Activated naive CD4-positive, alpha-beta T cell (primary cell): ENCODE measurements at places on chromosomes 11 and 22.

DNA sequence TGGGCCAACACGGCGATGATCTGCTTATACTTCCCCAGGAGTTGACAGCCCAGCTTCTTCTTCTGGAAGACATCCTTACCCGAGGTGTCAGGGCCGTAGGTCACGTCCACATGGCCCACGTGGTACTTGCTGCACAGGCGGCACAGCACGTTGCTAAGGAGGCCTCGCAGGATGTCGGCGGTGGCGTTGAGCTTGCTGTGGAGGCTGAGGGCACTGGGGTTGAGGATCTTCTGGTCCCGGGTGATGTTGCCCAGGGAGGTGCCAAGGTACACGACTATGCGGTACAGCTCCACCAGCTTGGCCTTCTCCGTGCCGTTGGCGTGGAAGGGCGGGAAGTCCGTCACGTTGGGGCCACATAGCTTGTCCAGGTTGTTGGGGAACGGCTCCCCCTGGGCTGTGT is 2.9 kb downstream of the LIF start:
- no peak for DNase-seq

DNA sequence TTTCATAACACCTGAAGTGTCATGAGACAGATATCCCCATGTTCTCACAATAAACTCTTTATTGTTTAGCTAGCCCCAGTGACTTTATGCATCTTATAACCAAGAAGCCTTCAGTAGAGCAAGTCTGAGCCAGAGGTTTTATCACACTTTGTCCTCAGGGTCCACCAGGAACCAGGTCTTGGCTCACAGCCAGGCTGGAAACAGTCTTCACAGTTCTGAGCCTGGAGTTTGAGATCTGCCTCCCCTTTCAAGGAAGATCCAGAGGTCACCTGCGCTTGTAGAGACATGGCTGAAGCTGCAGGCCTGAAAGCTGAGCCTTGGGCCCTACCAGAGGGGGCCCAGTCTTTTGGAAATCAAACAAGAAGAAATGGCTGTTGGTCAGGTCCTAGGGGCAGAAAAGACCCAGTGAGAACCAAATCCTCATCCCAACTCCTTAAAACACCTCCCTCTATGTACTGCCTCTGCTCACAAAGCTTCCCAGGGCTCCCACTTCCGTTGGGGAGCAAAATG is 3.5 kb downstream of the RRP8 start:
- no peak for DNase-seq

GRCh38 chr11:76159303-76159937 is 46.9 kb downstream of the WNT11 start:
- DNase-seq = no peak

- no peak for DNase-seq
Measured at GRCh38 chr11:32072872-32073643, 17.8 kb upstream of the RCN1 start.

GRCh38 chr11:13145461-13145860 is 132.1 kb upstream of the BMAL1 start:
- DNase-seq = no peak

DNA sequence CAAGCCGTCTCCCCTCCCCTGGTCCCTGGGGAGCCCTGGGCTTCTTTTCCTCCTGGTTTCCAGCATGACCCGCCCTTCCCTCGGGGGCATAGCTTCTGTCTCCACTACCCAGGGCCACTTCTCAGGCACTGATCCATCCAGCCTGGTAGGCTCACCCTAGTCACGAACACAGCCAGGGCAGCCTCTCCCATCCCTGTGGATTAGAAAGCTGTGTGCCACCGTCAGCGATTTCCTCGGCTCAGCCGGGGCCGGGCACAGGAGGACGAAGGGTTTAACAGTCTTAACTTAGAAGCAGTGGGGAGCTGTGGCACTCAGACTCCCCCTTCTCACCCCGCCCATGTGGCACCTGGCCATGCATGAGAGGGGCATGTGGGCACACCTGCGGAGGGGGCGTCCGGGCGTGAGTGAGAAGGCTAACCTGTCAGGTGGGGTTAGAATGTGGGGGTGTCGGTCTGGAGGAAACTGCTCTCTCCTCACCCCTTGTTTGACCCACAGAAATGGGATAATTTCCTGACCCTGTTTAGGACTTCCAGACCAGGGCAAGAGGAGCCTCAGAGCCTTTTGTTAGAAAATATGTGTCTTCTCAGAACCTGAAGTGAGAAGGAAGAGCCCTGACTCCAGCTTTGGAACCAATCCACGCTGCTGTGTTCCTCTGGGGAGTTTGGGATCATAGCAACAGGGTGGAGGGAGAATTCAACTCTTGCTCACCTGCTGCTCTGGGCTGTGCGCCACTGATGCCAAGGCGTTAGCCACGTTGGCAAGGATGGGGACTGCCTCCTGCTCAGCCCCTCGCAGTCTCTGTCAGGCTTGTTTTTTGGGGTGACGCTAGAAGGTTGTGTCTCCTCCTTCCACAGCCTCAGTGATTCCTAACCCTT is 14.6 kb downstream of the GLB1L2 start:
- no peak for DNase-seq

DNA sequence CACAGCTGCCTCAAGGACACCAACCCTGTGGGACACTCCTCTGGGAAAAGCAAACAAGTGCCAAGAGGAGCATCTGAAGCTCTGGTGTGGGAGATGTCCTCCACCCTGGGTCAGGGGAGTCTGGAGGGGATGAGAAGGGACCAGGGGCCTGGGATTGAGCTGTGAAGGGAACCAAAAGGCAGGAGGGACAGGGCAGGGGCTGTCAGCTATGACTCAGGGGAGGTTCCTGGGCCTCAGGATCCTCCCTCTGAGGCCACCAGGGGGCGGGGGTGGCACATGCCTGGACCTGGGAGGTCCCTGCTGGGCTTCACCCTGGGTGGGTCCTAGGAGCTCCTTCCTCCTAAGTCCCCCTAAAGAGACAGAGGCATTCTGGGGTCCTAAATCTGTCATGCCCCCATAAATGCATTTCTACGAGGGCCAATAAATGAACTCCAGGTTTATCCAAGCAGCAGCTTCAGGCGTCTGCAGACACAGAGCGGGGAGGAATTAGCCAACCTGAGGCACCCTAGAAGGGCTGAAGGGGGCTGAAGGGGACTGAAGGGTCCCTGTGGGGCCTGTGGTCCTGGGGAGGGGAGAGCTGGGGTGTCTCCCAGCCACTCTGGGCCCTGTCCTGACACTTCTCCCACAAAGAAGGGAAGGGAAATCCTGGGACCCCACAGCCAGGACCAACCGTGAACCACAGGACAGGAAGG is 31.9 kb upstream of the IGLL5 start:
- no peak for DNase-seq
